ENCODE measurements at places on chromosomes 2 and 18.

- no peak for DNase-seq
These were observed 433.7 kb upstream of the TNP1 start for GRCh38 chr2:217293607-217294006.

- no peak for DNase-seq
These were observed 32.0 kb downstream of the CTAGE1 start for GRCh38 chr18:22385718-22386117.

- DNase-seq, result no peak
These were observed 360.0 kb downstream of the RND3 start for GRCh38 chr2:150127346-150127990.

DNA sequence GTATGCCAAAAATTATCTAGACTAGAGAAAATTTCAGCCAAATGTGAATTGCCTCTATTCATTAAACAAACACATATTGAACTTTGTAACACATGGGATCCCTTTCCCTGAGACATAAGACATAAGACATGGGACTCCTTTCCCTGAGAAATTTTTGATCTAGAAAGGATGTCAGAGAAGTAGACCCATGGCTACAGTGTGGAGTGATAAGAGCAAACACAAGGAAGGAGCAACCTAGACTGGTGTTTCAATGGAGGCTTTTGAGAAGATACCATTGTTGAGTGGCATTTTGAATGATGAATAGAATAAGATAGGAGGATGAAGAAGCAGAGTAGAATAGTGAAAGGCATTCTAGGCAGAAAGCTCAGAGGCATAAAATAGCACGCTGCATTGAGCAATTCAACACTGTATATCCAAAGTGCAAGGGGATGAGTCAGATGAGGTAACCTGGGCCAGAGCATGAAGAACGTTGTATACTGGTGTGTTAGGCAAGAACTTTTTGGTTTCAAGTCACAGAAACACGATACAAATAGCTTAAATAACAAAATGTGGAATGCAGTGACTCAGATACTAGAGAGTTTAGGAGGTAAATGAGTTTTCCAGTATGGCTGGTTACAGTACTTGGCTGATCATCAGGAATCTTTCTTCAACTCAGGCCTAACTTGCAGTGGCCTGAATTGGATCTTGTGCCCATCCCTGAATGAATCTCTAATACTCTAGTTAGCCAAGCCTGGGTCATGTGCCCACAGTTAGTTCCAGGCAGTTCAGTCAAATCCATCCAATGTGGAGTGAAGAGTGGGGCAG, 129.8 kb upstream of the TANK start:
- no peak for DNase-seq

DNA sequence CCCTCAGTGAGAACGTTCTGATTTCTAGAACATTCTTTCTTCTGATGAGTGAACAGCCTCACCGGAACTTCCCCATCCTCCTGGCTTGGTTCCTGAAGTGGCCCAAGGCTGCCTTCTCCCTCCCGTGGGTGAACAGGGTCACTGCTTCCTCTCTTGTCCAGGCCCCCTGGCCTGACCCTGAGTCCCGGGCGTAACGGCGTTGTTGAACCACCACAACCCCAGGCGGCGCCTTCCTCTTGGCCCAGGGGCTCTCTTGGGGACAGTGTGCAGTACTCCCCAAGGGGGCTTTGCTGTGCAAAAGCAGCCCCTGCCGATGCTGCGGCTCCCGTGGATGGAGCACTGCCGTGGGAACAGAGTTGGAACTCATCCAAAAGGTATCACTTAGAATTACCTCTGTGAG, 147.2 kb downstream of the TSN start:
- DNase-seq, result no peak

DNA sequence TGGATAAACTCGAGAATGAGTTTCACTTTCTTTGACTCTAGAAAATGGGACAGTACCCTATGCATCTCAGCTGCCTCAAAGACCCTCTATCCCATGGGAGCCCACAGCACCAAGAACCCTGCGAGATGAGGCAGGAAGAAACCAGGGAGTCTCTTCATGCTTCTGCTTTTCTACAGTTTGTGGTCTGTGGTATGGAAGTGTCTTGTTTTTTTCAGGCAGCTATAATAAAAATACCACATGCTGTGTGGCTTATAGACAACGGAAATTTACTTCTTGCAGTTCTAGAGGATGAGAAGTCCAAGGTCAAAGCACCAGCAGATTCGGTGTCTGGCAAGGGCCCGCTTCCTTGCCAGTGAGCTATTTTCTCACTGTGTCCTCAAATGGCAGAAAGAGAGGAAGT, 257.9 kb downstream of the SUCLG1 start:
- DNase-seq, result no peak

DNA sequence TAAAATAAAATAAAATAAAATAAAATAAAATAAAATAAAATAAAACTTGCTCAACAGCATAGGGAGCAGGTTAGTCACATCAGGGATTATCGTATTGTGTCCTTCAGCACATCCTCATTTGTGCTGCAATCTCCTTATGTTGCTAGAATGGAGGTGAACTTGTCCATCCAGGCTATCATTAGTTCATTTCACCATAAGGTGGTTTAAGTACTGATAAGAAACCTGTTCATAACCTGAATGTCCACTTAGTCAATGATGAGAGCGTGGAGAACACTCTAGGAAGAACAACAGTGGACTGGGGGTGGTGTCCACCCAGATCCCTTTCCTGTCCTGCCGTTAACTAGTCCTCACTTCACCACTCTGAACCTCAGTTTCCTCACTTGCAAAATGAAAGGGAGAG, 21.9 kb downstream of the DHRS9 start:
- DNase-seq, result no peak

GRCh38 chr2:111995148-111995547, 59.9 kb upstream of the TMEM87B start:
- DNase-seq, result no peak

DNA sequence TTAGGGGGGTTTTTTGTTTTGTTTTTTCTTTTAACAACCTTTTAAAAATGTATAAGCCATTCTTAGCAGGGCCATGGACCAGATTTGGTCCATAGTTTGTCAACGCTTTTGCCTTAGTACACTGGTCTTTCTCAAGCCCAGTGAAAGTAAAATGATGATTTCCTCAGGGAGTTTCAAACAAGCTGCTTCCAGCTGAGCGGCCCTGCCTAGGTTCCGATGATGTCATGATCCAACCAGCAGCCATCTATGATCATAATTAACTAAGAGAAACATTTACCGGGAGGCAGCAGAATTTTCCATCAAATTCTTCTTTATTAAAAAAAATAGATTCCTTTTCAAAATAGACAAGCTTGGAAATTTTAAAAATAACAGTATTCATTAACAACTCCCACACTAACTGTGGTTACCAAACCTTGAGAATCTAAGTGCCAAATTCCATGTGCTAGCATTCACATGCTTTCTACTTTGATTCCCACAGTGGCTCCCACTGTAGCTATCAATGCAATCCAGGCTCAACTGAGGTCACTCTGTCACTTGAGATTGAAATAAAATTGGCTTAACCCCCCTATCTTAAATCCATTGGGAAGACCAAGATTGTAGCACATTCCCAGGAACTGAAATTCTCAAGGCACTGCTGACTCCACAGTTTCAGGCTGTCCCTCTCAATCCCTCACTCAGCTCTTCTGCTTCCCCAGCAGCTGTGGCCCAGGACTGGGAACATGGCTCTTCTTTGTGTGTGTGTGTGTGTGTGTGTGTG, 148.9 kb downstream of the RNF152 start:
- DNase-seq, result no peak

DNA sequence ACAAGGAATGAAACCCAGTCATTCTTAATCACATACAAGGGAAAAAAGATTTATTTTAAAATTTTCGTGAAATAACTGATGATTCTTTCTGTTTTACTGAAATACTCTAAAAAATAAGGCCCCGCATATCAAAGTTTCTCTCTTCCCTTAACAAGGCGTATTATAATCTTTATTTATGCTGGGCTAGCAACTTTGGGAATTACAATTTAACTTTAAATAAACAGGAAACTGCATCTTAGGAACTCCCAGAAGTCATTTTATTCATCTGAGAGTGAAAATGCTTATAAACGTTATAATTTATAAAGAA, 166.7 kb downstream of the TCF4 start:
- no peak for DNase-seq

GRCh38 chr18:9323750-9324445, 10.7 kb upstream of the TWSG1 start:
- no peak for DNase-seq

GRCh38 chr2:23293731-23294130, 91.2 kb upstream of the KLHL29 start:
- no peak for DNase-seq

DNA sequence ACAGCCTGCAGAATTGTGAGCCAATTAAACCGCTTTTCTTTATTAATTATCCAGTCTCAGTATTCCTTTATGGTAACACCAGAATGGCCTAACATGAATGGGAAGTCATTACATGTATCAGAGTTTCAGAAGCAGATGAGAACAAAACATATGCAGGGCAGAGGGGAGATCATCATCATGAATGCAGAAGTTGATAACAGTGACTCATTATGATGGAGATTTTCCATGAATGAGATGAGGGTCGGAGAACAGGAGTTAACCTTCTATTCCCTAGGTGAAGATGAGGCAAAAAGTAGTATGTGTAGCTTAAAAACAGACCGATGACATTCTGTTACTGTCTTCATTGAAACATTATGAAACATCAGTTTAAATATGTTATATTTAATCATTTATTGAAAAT, 59.5 kb upstream of the PPM1B start:
- DNase-seq, result no peak

- no peak for DNase-seq
These were observed 52.0 kb downstream of the CDC42EP3 start for GRCh38 chr2:37619230-37619958.

GRCh38 chr2:171347591-171348032, 86.2 kb downstream of the METTL8 start:
- no peak for DNase-seq

DNA sequence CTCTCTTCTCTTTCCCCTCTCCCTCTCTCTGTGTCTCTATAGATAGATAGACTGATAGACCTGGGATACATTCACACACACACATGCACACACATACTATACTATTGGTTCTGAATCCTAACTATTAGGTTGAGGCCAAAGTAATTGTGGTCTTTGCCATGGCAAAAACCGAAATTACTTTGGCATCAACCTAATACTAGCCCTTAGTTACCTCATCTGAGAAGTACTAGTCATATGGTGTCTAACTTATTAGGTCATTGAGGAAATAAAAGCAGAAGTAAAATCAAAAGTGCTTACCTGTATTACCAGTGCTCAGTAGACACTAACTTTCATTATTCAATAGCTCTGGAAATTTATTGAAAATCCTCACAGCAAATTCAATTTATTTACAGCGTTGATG, 451.5 kb downstream of the EPHA4 start:
- DNase-seq, result no peak

DNA sequence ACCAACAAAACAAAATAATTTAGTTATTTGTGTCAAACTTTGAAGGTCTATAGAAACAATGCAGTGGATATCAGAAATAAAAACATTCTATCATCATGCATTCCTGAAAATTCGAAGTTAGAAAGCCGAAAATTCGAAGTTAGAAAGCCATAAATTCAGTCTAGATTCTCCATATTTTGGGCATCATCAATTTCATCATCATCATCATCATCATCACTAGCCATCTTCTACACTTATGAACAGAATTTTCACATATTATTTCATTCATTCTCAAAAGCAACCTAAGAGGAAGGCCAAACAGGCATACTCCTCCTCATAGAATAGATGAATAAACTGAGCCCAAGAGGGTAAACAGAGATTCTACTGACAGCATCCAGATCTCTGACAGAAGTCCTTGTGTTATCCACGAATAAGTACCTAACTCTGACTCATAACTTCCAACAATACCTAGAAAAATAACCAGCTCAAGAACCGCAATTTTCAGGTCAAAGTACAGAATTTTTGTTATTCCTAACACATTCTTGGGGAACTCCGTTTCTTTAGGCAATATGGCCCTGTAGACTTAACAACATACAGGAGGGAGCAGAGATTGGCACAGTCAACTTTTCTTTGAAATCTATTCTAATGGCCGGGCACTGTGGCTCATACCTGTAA, 84.7 kb downstream of the TCF4 start:
- DNase-seq, result no peak

- DNase-seq, result no peak
These were observed 77.0 kb upstream of the CERS6 start for GRCh38 chr2:168378960-168379669.

DNA sequence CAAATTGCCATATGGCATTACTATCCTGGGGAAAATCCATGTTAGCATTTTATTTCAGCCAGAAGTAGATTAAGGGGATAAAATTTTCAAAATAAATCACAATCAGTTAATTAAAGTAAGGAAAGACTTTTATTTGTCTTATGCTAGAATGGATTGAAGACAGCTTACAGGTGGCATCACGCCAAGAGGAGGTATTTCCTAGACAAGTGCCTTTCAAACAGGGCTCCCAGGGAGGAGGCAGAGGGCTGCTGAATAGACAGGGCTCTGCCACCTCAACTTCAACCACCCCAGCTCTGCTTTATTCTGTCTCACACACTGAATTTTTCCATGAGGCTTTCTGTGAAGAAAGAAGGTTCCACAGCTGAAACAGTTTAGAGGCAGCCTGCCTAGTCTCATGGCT, 12.2 kb downstream of the CCDC68 start:
- DNase-seq, result no peak

DNA sequence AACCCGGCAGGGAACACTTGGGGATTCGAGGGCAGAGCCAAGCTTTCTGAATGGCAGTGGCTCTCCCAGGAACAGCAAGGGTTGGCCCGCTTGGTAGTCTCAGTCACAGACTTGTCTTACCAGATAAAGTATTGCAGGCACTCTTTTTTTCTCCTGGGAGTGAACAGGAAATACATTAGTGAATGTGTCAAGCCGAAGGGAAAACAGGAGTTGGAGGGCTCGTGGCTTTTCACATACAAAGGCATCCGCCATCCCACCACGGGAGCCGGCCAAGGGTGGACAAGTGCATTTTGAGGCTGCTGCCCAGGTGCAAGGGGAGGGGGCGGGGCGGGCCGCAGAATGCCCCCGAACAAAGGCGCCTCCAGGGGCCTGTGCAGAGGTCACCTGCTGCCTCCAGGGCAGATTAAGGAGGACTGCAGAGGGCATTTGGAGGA, 163.3 kb upstream of the SIX3 start:
- DNase-seq, result no peak

GRCh38 chr2:238865744-238866355, 18.0 kb downstream of the TWIST2 start:
- DNase-seq, result no peak

All from SHP77 (cell line).